ENCODE measurements at places on chromosomes 4 and X. TPM values are rescaled to one million over a fixed set of nuclear protein-coding genes. Genes with fewer than 3 reads are reported as not detected.
A peak's percentile ranks its signal among the peaks of the same experiment; 100 is the strongest.

MAGEC3 gene
- total RNA-seq: not detected

DNA sequence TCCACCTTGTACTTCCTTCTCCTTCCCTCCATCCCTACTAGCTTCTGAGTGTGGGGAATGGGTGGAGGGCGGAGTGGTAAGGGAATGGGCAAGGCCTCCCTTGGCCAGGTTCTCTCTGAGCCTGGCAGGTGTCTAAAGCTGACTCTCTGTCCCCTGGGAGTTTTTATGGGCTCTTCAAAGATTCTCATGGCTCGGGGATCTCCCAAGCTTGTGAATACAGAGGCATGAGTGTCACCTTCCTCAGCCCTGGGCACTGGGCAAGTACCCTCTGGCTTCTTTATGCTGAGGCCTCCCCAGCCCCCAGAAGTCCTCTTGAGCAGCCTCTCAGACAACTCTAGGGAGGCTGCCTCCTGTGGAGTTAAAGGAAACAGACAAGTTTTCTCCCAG, 32.5 kb upstream of the DDX3X start:
- no peak overlapping the region for H3K4me3 ChIP-seq
- peak overlapping the region; percentile 72 for H3K27ac ChIP-seq
- H3K36me3 ChIP-seq: no peaks in the 10 kb centered on the region
- H3K27me3 ChIP-seq: peaks cover 6% of the 10 kb centered on the region
- no peak for DNase-seq

ARX gene
- total RNA-seq: not detected

DNA sequence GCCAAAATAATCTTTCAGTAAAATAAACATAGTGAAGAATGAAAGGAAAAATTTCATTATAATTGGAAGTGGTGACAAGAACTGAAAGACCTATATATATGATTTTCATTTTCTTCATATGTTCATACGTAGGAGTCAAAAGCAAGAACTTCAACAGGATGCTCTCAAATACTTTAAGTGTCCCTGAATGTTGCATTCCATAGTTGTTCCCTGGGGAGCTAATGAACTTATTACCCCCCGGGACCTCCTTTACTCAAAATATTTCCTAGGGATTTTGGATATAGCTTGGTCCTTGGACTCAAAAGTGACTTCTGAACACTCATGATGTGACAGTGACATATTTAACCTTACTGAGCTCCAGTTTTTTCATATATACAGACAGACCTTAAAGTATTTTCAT, 44.9 kb upstream of the NDST4 start:
- no peaks in the 10 kb centered on the region for H3K4me1 ChIP-seq
- no peaks in the 10 kb centered on the region for H3K36me3 ChIP-seq
- no peaks in the 10 kb centered on the region for H3K27me3 ChIP-seq
- H3K27ac ChIP-seq: no peak overlapping the region

- H3K36me3 ChIP-seq: no peaks in the 10 kb centered on the region
- no peak overlapping the region for H3K4me3 ChIP-seq
- H3K27ac ChIP-seq: no peak overlapping the region
Observed at GRCh38 chr4:116073051-116073450, 959.6 kb upstream of the NDST4 start.

- DNase-seq: peak; percentile 88
- H3K36me3 ChIP-seq: no peaks in the 10 kb centered on the region
- H3K4me1 ChIP-seq: peaks cover 13% of the 10 kb centered on the region
Observed at GRCh38 chr4:87060957-87061356, 126.1 kb downstream of the AFF1 start.

TMEM150C gene
- 0.36 TPM for total RNA-seq

- peaks cover 9% of the 10 kb centered on the region for H3K27me3 ChIP-seq
- peak; percentile 25 for DNase-seq
- no peaks in the 10 kb centered on the region for H3K36me3 ChIP-seq
- no peak overlapping the region for H3K4me3 ChIP-seq
- H3K27ac ChIP-seq: no peak overlapping the region
Observed at GRCh38 chr4:99868126-99868596, 26.1 kb downstream of the LAMTOR3 start.

GRCh38 chrX:120726294-120726693, 96.4 kb upstream of the C1GALT1C1 start:
- H3K27ac ChIP-seq: no peak overlapping the region
- H3K27me3 ChIP-seq: no peaks in the 10 kb centered on the region
- no peaks in the 10 kb centered on the region for H3K36me3 ChIP-seq
- H3K4me3 ChIP-seq: no peak overlapping the region
- DNase-seq: no peak

DNA sequence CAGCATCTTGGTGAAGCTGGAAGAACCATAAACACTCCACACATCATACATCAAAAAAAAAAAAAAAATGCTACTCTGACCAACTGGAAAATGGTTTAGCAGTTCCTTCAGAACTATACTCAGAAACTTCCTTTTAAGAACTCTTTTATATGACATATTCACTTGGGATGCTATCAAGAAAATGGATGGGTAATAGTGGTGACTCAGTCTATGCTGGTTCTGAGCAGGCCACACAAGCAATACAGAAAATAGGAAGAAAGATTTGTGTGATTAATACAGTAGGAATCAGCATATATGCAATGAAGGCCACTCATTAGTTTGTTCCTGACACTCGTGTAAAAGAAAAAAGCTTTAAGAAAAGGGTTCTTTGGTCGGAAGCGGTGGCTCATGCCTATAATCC, 123.5 kb upstream of the FAT4 start:
- H3K27me3 ChIP-seq: no peaks in the 10 kb centered on the region
- H3K27ac ChIP-seq: peak overlapping the region; percentile 48
- H3K36me3 ChIP-seq: no peaks in the 10 kb centered on the region
- DNase-seq: peak; percentile 93
- no peak overlapping the region for H3K4me3 ChIP-seq

DNA sequence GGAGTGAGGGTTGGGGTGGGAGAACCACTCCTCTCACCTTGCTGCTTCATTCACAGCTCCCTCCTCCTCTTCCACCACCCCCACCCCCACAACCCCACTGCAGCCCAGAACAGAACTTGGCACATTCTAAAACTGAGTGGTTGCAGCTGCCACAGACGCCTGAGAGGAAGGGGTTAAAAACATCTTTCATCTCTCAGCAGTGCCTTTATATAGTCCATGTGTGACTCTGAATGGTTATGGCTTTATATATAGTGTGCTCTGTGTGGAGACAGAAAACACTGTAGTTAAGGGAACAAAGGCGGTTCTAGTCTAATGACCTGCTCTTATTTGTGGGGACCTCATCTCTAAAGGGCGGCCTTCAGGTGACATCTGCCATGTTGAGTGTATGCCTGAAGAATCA, 144.8 kb downstream of the BCOR start:
- DNase-seq: no peak
- no peaks in the 10 kb centered on the region for H3K36me3 ChIP-seq
- H3K4me1 ChIP-seq: 0 out of 2 replicates have a peak, but pooled peaks cover 1% of the 10 kb centered on the region
